Lung microvascular endothelial cell (primary cell): ENCODE measurements at places on chromosomes 5 and 9.
A peak's percentile ranks its signal among the peaks of the same experiment; 100 is the strongest.

- no peak for DNase-seq
Observed at GRCh38 chr5:139757727-139758509, 37.7 kb upstream of the PSD2 start.

GRCh38 chr5:173320259-173320658 lies 8.0 kb downstream of the STC2 start:
- DNase-seq = no peak

DNA sequence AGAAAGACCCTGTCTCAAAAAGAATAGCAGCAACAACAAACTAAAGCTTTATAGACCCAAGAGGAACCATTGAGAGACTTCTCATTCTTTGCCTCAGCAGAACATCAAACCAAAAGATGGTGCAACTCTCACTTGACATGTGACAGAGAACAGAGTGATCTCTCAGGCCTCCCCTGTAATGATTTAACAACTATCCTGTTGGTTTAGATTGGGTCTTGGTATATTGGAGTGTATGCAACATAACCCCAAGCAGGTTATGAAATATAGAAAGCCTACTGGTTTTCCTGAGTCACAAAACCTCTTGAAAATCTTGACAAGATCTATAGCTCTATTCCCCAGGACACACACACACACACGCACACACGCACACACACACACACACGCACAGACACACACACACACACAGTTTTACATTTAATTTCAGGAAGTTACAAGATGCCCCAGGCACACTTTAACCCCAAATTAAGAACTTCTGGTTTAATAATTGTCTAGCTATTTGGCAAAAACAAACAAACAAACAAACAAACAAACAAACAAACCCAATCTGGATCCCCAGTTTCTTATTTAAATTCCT lies 6.5 kb upstream of the FGF1 start:
- no peak for DNase-seq

GRCh38 chr5:40676613-40677343 lies 2.9 kb upstream of the PTGER4 start:
- peak; percentile 58 for DNase-seq

- DNase-seq = peak; percentile 80
Observed at GRCh38 chr9:72996114-72996513, 43.3 kb upstream of the ALDH1A1 start.

DNA sequence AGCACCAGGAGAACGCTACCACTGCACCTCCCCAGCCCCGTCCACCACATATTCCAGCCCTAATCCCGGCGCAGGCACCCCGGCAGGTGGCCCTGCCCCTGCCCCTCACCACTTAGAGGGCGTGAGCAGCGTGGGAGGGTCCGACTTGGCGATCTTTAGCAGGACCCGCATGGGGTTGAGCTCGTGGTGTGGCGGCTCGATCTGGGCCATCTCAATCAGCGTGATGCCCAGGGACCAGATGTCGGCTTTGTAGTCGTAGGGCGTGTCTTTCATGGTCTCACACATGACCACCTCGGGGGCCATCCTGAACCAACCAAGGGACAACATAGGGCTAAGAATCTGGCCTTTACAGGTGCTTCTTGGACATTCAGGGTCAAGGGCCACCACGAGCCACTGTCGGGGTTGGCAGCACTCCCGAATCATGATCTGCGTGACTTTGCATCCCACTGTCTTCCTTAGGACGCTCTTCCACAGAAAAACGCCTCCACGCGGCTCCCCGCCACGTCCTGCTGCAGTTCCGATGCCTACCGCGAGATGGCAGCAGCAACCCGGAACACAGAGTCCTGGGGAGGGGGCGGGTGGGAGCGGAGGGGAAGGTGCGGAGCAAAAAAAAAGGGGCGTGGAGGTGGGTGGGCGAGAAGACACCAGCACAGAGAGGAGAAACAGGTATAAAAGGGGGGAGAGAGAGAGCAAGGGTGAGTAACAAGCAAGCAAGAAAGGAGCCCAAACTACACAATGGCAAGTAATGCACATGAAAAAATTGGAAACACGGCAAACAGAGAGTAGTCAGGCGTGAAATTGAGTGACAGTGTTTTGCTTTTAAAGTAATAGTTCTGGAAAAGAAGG lies 81.3 kb downstream of the STK10 start:
- DNase-seq = no peak

DNA sequence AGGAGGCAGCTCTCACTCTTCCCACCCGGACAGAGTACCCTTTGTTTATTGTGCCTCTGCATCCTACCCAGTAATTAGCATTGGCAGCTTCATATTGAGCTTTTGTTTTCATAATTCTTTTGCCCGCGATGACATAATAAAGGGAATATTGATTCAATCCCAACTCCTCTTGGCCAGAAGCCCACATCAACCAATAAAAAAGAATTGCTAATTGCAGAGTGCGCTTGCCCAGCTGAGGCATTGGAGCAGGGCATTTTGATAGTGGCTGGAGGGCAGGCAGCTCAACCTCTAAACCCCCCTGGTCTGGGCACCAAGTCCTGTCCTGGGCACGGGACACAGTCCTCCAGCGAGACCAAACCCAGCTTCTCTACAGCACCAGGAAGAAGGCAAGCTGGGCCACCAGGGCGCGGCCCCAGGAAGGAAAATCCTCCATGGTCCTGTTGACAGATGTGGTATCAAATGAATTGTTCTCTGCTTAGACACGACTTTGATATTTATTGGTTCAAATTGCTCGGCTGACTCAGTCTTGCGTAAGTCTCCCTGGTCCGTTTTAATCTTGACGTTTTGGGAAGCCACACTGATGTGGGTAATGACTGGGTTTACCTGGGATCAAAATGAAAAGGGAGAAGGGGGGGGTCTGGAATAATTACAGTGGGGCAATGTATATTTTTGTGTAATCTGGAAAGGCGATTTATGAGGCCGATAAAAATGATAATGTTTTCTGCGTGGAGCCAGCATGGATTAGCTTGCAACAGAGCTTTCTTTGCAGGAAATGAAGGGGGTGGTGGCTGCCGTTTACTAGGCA lies 220.7 kb upstream of the MSX2 start:
- DNase-seq = no peak

DNA sequence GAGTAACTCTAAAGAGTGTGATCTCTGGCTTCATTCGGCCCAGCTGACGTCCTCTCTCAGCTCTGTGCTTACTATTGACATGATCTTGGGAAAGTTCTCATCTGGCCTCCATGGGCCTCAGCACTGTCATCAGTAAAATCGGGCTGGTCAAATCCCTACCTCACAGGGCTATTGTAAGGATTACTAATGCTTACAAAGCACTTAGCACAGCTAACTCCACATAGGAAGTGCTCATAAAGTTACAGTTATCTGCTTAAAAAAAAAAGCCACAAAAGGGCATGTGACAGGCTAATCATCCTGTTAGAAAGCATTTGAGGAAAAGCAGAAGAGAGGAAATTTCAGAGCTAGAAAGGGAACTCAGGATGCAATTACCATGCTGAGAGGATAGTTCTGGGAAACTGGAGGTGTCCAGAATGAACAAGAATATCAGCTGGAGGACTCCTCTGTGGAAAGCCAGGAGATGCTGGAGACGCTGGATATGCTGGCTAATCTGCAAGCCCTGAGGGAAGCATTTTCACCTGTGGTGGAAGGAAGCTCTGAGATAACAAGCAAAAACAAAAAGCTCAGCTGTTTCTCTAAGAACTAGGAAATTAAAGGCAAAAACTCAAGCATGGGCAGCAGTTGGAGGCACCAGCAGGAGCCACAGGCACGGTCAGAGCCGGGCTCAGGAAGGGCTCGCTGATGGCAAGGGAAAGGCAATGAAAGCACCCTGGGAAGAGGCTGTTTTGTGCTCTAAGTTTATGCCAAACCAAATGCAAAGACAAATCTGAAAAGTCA lies 4.4 kb upstream of the BHMT start:
- DNase-seq = no peak

- DNase-seq = no peak
Observed at GRCh38 chr5:87437724-87438123, 25.0 kb upstream of the CCNH start.

GRCh38 chr5:978054-978453 lies 30.5 kb upstream of the NKD2 start:
- DNase-seq = no peak

DNA sequence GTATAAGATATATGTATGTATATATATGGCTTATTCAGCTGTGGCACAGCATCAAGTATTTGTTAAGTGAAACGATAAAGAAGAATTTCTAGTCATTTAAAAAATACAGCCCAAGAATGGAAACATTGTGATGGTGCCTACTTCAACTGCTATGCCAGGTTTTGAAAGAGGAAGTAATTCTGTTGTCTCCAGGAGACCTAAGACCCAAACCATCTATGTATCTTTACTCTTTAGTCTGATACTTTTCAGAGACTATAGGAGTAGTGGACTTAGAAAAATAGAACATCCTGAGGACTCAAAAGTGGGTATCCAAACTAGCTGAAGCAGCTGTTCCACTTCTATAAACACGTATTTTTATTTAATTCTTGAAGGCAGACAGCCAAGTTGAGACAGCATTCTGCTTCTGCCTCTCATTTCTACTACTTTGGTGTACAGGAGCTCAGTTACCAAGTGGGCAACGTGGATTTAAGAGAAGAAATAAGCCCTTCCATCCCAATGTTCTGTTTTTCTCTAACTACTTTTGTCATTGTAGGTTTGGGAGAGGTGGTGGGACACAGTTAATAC lies 110.7 kb downstream of the RPS23 start:
- DNase-seq = no peak

DNA sequence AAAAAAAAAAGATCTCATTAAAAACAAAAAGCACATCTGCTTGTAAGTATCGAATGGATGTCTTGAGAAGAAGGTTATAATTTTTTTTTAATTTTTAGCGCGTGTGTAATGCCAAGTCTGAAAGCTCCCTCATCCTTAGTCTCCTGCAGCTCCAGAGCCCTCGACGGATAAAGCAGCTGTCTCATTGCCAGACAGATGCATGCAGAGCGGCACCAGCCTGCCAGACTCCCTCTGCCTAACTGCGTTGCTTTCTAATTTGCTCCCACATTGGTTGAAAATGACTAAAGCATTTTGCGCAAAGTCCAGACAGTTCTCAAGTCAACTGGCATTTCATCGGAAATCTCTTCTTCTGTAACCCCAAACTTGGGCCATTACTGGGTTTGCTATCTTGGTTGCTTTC lies 29.4 kb downstream of the OLFM1 start:
- DNase-seq = no peak

GRCh38 chr9:77764894-77765780 lies 117.0 kb upstream of the GNA14 start:
- peak; percentile 75 for DNase-seq

DNA sequence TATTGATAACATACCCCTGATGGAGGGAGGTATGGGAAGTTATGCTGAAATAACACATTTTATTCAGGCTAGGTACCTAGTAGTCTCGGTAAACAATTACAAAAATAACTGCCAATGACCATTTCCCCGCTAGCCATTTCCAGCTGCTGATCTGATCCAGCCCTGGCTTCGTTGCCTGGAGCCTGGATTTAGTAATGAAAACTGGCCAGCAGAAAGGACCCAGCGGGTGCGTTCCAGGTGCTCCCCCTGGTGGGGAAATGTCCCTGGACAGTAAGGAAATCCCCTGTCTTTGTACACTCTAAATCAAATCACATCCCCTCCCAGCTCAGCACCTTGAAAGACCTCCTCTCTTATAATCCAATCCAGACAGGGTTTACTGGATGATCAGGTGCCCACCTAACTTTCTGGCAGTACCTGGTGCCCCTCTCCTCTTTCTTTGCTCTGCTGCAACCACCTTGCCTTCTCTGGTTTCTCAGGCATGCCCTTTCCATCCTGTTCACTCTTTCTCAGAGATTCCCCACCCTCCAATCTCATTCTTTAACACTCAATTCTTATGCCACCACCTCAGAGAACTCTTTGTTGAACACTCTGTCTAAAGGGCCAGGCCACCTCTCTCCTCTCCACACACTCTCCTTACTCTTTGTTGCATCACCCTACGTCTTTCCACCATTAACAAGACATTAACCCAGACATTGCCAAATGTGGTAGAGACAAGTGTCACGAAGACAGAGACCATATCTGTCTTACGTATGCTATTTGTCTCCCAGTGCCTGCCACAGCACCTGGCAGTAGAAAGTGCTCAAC lies 50.1 kb upstream of the SMAD5 start:
- DNase-seq = peak; percentile 85

DNA sequence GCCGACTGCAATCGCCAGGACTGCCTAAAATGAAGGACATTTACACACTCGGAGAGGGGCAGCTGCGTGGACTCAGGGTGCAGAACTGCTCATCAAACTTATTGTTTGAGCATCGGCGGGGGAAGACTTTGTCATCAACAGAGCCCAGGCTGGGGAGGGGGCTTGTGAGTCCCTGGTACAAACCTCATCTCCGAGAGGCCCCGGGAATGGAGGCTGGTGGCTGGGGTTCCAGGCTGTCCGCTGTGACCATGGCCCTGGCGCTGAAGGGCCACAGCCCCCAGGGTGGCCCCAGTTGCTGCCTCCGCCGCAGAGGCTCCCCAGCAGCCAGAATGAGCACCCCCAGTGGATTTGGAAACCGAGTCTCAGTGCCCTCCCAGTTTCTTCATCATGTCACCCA lies 46.1 kb upstream of the RNU6ATAC start:
- DNase-seq = no peak

DNA sequence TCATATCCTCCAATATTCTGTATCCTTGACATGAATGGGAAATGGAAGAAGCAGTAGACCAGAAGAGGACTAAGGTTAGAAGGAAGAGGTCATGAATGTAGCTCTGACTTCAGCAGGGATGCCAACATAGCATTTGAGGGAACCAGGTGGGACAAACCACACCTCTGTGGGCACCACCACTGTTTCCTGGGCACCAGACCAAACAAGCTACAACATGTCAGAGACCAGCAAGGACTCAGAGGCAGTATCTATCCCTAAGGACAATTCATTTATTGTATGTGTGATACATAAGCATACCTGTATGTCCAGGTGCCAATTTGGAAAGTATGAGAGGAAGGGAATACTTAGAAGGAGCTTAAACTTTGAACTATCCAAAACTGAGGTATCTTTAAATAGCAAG lies 192.8 kb downstream of the MAN2A1 start:
- DNase-seq = no peak

- no peak for DNase-seq
Observed at GRCh38 chr9:114602620-114603019, 8.5 kb upstream of the TMEM268 start.

GRCh38 chr5:59864718-59865117 lies 28.8 kb downstream of the PDE4D start:
- DNase-seq = no peak

DNA sequence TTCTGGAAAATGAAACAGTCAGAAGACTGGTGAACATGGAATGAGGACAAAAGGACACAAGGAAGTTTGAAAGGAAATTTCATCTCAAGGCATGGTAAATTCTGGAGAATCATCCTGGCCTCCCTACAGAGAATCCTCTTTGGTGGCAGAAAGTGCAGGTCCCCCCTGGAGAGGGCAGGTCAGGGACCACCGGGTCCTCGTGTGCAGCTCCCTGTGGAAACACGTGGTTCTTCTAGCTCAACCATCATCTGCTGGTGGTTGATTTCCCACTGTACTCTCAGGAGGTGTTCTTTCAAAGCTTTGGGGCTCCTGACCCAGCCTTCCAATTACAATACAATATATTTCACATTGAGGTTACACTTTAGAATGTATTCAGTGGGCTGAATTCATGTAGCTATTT lies 2.6 kb upstream of the GTF3C5 start:
- DNase-seq = no peak
